Left cardiac atrium (tissue), 4 donors: ENCODE measurements at places on chromosomes 6 and 20.

GRCh38 chr20:59839400-59839799, 94.0 kb downstream of the SYCP2 start:
- DNase-seq, result no peak

DNA sequence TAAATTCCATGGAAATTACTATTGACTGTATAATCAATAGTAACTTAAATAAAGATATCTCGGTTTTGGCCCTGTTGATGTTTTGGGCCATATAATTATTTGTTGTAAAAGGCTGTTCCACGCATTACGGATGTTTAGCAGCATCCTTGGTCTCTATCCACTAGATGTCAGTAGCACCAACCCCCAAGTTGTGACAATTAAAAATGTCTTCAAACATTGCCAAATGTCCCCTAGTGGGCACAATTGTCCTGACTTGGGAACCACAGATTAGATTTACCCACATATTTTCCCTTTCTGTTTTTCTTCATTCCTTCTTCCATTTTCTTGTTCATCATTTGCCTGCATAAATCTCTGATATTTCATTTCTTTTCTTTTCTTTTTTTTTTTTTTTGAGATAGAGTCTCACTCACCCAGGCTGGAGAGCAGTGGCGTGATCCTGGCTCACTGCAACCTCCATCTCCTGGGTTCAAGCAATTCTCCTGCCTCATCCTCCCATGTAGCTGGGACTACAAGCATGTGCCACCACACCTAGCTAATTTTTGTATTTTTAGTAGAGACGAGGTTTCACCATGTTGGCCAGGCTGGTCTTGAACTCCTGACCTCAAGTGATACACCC, 13.6 kb upstream of the WFDC8 start:
- no peak for DNase-seq

- no peak for DNase-seq
Observed at GRCh38 chr20:46158476-46158987, 40.4 kb downstream of the CD40 start.

- DNase-seq, result no peak
Observed at GRCh38 chr6:136771306-136771705, 21.0 kb downstream of the MAP3K5 start.

GRCh38 chr6:70764706-70765105, 97.0 kb downstream of the SMAP1 start:
- DNase-seq, result no peak

GRCh38 chr20:50207026-50207425, 16.4 kb downstream of the CEBPB start:
- DNase-seq, result no peak

GRCh38 chr20:54476169-54477009, 996 bp downstream of the DOK5 start:
- peak; percentile 22 for DNase-seq

DNA sequence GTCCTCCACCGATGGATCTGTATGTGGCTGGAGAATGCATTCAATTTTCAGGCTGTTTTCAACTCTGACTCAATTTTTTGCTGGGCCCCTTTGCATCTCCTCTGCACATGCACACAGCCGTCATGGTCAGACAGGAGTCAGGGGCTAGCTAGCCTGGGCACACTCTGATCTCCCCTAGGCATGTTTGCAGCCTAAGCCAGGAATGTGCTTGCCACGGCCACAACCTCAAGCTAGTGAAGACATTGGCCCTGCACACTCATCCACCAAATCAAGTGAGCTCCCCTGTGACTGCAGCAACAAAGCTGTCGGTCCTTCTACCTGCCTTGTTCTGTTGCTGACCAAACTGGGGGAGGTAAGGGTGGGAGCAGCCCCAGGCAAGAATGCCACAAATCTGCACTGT, 300.5 kb downstream of the ESR1 start:
- DNase-seq, result no peak

- DNase-seq, result no peak
Observed at GRCh38 chr6:112618849-112619248, 271.7 kb downstream of the RFPL4B start.

GRCh38 chr20:48192109-48192508, 406.8 kb upstream of the SULF2 start:
- no peak for DNase-seq
